ENCODE measurements at places on chromosomes 2 and 18.

DNA sequence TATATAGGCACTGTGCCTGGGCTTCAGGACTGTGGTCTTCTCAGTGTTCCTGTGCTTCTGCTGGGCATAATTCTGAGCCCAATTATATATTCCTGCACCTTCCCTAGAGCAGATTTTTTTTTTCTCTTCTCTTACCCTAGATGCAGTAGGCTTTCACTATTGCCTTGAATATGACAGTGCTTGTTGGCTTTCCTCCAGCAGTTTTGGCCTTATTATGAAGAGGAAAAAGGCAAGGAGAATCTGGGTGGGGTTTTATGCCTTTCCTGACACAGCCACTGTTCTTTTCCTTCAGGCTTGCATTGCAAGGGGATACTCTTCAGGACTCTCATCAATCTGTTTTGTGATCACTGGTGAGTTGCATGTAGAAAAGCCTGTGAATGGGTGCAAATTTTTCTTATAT is 221.9 kb upstream of the CELF4 start:
- no peak for DNase-seq

DNA sequence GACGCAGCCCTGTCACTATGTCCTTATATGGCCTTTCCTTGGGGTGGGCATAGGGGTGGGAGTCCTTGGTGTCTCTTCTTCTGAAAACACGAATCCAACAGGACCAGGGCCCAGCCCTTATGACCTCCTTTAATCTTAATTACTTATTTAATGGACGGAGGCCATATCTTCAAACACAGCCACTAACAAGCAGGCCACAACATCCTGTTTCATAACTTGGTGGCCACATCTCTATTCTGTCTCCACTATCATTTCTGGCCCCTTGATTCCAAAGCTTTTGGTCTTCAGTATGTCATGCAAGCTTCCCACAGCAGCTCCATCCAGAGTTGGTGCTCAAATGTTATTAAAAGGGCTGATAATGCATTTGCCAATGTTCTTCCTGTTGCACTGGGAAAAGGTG is 287.3 kb upstream of the SMIM21 start:
- DNase-seq: no peak

- no peak for DNase-seq
Measured at GRCh38 chr2:216632952-216633615, at the start of gene IGFBP2. IGFBP2 (plus strand) TSS chr2:216633420; CDS start chr2:216633524, 104 bp downstream.

DNA sequence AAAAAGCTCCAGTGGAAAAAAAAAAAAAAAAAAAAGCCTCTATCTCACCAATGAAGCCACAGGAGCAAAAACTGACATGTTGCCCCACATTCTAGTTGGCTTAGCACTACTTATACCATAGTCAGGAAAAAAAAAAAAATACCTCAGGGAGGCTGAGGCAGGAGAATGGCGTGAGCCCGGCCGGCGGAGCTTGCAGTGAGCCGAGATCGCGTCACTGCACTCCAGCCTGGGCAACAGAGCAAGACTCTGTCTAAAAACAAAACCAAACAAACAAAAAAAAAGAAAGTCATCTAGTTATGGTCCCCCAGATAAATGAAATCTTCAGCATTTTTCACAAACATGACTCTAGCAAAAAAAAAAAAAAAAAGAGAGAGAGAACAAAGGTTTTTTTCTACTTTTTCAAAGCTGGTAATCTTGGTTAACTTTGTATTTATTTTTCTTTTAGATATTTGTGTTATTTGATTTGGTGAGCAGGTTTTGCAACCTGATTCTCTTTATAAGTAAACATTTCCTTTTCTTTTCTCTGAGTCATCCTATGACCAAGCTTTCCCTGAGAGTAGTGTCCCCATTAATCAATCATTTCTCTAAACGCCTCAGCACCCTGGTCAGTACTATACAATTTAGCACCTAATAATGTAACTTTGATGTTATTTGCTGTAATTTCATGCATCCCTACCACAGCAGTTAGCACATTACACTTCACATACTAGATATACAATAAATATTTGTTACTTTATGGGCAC is 273.7 kb upstream of the PIK3C3 start:
- DNase-seq: no peak

All from stromal cell of bone marrow (primary cell).